ENCODE measurements at places on chromosomes 1 and 21.

GRCh38 chr1:225882694-225883615 lies 775 bp upstream of the TMEM63A start:
- DNase-seq, result no peak

GRCh38 chr1:216212826-216213225 lies 210.4 kb downstream of the USH2A start:
- DNase-seq, result no peak

DNA sequence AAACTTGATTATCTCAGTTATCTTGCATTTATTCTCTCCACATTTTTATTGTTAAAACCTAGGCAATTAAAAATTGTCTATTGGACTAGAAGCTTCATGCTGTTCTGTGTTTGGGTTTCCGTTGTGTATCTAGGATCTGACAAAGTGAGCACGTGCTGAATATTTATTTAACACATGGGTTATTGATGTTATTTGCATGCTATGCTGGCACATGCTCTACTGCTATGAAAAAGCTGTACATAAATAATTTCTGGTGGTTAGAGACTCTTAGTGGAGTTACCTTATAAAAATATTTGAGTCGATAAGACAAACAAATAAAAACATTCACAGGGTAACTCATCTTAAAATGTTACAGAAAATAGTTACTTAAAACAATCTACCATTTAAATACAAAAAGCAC lies 1769.7 kb downstream of the MRPL39 start:
- DNase-seq, result peak; percentile 34

- DNase-seq, result no peak
Observed at GRCh38 chr1:159911326-159912070, 11.5 kb upstream of the CFAP45 start.

GRCh38 chr1:245875581-245876261 lies 631.4 kb downstream of the SMYD3 start:
- DNase-seq, result no peak

GRCh38 chr1:7912743-7913557 lies 27.7 kb downstream of the TNFRSF9 start:
- no peak for DNase-seq

- DNase-seq, result no peak
Observed at GRCh38 chr21:16579538-16579937, 849.8 kb downstream of the USP25 start.

DNA sequence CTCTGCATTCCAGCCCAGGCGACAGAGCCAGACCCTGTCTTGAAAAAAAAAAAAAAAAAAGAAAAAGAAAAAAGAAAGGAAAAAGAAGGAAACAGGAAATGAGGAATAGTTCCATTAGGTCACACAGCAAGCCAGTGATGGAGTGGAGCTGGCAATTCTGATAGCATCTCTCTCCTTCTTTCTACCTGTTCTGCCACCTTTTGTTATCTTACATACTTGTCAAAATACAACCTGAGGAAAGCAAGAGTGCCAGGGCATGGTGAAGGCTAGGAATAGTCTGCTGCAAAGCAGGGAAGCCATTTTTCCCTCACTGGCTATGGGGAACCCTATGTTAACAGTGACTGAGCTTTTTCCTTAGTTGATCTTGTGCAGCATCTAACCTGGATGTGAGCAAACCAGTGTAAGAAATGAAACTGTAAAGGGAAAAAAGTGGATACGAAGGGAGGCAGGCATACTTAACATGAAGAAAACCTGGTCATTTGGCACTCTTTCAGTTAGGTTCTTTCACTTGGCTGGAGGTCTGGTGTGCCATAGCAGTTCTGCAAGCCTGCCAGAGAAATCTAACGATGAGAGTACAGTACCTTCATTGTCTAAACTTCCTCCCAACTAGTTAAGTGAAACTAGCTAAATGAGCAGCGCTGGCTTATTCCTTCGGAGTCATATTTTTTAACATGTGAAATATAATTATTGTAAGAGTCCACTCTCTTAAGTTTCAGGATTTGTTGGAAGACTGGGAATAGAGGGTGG lies 17.9 kb upstream of the THEM5 start:
- no peak for DNase-seq

- DNase-seq, result peak; percentile 16
Observed at GRCh38 chr1:94044290-94044790, 76.6 kb downstream of the ABCA4 start.

DNA sequence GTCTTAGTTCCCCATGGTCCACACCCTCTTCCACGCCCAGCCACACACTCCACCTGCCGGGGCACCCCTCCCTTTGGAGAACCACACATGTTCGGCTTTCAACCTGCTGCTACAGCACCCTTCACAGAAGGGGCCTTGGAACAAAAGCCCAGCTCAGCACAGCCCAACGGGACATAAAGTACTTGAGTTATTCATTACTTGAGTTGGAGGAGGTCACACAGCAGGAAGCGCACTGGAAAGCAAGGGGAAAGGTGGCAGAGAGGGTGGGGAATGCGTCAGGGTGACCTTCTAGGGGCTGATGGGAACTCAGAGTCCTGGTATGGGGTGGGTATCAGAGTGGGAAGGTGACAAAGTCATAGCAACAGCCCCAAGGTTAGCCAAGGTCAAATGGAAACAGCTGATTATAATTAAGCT lies 3.0 kb upstream of the ATP1B1 start:
- no peak for DNase-seq

DNA sequence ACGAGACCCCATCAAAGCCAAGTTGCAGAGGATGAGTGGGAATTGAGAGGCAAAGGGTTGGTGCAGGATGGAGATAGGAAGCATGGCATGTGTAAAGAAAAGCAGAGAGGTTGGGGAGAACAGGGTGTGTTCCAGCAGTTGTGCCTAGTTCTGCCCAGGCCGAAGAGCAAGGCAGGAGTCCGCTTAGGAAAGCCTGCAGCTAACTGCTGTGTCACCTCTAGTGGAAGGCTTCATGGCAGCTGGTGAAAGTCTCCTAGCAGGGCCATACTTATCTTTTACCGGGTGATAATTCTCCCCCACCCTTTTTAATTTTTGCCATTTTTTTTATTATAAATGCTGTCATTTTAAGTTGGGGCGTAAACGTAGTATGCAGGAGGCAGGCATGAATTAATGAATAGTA lies 93.6 kb downstream of the NFIA start:
- no peak for DNase-seq

GRCh38 chr1:160795951-160796383 lies at the start of gene LY9:
Gene LY9 (plus strand): TSS chr1:160796174. CDS start chr1:160796188, 14 bp downstream.
- no peak for DNase-seq

DNA sequence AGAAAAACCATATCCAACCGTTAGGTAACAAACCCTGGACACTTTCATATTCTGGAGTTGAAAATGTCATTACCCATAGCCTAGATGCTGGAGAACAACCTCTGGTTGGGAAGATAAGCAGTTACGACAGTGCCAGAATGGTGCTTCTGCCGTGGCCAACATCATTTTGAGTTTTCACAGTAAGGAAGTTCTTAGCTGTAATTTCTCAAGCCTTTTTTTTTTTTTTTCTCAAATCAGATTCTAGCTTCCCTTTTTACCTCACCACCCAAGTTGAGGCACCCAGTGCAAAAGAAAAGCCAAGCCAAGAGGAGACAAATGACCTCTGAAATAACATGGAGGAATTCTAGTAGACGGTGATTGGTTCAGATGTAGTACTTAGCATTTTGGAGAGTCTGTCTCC lies 21.8 kb downstream of the PPT1 start:
- no peak for DNase-seq

- DNase-seq, result no peak
Observed at GRCh38 chr1:241172486-241172885, 184.5 kb downstream of the RGS7 start.

DNA sequence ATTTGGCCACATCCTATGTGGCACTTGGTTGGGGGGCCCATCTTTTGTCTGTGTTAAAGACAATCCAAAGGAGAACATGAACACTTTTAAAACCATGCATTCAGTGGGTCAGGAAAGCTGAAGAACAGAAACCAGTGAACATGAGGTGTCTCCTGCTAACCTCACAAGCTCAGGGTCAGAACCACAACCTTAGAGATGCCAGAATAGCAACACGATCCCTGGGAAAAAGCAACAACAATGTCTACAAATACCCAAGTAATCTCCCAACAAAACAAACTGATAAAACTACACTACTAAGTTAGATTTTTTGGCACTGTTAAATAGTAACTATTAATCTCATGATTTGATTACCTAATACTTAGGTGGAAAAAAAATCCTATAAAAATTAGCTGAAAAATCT lies 34.1 kb upstream of the GNG4 start:
- no peak for DNase-seq

DNA sequence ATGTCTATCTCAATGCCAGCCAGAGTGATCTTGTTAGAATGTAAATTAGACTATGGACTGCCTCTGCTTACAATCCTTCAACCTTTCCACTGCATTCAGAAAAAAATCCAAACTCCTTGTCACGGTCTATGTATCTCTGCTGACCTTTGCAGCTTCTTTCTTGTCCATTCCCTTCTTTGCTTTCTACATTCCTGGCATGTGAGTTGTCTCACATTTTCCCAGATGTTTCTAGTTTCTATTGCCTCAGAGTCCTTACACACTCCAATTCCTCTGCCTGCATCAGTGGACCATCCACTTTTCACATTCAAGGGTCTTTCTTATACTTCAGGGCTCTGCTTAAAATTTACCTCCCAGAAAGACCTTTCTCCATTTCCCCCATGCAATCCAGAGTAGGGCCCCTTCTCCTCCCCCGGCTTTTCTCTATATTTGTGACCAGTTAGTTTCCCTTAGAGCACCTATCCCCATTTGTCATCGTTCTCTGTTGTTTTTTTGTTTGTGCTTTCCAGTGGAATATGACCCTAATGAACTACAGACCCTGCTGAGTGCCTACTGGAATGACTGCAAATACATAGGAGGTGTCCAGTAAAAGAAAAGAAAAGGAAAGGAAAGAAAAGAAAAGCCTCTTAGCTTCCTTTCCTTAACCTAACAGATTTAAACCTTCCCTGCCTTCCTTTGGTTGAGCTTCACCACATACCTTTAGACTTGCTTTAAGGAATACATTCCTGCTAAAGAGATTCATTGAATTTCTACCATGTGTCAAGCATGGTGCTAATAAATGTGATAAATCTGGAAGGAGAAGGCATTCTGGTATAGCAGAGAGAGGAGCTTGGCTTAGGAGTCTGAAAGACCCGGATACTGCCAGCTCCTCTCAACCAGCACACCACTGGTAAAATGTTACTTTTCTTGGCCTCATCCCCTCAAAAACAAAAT lies 102.0 kb downstream of the DIRAS3 start:
- no peak for DNase-seq

GRCh38 chr1:113582084-113582483 lies 177.2 kb downstream of the PHTF1 start:
- DNase-seq, result no peak

DNA sequence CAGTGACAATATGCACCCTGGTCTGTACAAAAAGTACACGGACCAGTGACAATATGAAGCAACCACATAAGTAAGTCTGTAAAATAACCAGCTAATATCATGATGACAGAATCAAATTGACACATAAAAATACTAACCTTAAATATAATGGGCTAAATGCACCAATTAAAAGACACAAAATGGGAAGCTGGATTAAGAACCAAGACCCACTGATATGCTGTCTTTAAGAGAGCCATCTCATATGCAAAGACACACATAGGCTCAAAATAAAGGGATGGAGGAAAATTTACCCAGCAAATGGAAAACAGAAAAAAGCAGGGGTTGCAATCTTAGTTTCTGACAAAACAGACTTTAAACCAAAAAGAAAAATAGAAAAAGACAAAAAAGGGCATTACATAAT lies 70.4 kb upstream of the VCAM1 start:
- DNase-seq, result no peak

GRCh38 chr1:2611031-2611501 lies 21.8 kb downstream of the MMEL1 start:
- peak; percentile 29 for DNase-seq

DNA sequence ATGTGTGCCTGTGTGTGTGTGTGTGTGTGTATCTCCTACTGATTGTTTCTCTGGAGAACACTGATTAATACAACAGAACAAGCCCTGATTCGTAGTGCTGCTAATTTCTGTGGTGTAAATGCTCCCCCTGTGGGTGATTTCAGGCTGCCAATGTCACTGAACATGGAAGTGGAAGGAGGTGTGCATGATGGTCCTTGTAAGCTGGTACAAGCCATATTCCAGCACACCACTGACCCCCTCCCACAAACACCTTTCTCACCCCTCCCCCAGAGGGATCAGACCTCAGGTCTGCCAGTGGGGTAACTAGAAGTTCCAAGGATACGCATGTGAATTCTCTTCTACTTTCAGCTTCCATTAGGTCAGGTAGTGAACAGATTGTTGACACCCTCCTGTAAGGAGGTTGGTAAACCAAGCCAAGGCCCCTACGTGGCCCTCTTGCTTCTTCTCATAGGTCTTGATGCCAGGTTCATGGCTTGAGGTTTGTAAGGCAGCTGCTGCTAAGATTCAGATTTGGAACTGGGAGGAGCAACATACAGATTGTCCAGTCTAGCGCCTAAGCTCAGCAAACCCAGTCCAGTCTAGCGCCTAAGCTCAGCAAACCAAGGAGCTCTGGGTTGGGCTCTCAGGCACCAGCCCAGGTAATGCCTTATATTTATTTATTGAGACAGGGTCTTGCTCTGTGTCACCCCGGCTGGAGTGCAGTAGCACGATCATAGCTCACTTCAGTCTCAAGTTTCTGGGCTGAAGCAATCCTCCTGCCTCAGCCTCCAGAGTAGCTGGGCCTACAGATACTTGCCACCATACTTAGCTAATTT lies 38.7 kb downstream of the DHCR24 start:
- no peak for DNase-seq

DNA sequence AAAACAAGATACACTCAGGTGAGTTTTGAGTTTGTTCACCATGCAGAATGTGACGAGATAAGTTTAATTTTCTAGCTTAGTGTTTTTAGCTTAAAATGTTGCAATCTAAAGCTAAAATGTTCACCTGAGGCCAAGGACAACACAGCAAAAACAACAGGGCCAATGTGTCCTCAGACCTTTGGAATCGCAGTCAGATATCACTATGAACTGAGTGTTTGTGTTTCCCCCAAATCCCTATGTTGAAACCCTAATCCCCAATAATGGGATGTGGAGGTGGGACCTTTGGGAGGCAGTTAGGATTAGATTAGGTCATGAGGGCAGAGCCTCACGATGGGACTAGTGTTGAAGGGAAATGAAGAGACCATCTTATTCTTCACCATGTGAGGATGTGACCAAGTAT lies 144.4 kb downstream of the GABPA start:
- DNase-seq, result no peak

DNA sequence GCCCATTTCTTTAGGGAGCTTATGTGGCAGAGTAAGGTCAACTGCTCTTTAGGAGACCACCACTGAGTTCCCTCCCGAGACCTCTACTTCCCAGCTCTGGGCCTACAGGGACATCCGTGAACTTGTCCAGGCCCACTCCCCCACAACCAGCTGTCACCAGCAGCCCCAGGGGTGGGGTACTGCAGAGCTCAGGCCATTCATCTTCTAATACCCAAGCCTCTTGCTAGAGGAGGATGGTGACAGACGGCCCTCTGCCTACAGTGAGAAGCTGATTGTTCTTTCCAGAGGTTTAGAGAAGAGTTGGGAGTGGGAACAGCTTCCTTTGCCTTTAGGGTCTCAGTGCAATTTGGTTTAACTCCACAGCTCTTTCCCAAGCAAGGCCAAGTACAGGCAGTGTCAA lies 33.2 kb upstream of the ARTN start:
- no peak for DNase-seq

Measured in NCI-H1092 treated with DMSO at 0.1 percent for 48 hours (cell line).